ENCODE measurements at places on chromosomes 3 and 15.

DNA sequence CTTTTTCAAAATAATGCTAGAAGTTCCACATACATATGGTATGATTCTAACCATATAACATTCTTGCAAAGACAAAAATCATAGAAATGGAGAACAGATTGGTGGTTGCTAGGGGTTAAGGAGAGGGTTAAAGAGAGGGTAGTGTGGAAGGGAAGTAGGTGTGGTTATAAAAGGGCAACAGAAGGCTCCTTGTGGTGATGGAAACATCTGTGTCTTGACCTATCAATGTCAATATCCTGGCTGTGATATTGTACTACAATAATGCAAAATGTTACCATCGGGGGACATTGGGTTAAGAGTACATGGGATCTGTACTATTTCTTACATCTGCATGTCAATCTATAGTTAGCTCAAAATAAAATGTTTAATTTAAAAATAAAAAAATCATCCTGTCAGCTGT is 67.8 kb upstream of the FSIP1 start:
- DNase-seq = no peak

GRCh38 chr3:17980863-17981262 is 238.4 kb upstream of the TBC1D5 start:
- no peak for DNase-seq

DNA sequence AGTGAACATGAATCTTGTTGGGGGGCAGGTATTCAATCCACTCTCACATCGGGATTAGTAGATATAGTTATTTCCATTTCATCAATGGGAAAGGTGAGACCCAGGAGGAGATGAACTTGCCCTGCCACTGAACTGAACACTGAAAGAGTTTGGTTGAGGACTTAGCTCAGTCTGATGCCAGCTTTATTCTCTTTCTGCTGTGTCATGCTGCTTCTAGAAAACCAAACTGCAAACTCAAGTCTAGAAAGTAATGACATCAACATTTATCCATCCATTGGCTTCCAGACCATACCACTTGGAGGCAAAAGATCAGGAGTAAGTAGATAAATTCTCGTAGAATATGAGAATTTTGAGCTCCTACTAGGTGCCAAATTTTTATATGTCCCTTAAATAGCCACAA is 288.0 kb upstream of the CTNNB1 start:
- no peak for DNase-seq

DNA sequence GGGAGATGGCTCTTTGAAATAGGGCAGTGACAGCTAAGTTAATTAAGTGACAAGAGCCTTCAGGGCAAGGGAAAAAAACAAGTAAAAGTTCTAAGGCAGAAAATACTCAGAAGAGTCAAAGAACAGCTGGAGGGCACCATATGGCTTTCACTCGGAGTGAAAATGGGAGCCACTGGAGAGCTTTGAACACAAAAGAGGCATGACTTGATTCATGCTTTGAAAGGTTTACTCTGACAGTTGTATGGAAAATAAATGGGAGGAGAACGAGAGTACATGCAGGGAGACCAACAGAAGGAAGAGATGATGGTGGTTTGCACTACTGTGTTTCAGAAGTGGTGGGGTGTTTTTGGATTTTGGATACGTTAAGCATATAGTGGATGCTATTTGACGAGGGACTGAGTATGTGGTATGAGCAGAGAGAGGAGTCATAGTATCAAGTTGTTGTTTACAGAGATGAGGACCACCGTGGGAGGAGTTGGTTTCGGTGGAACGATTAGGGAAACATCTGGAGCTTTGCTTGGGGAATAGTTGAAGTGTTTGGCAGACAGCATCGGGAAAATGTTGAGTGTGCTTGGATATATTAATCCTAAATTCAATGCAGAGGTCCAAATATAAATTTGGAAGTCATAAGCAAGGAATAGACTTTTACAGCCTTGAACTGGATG is 411.5 kb downstream of the GABRG3 start:
- DNase-seq = no peak
